ENCODE measurements at places on chromosomes 11 and 22. TPM values are rescaled to one million over a fixed set of nuclear protein-coding genes. Genes with fewer than 3 reads are reported as not detected.

The RAG2 gene
- not detected for total RNA-seq

The LARGE2 gene
- not detected for total RNA-seq

The ASRGL1 gene
- 2.1 TPM for total RNA-seq

The C22orf15 gene
- not detected for total RNA-seq

The DGCR6 gene
- total RNA-seq = 1.7 TPM

The FAM89B gene
- 22.2 TPM for total RNA-seq

The OR5P2 gene
- not detected for total RNA-seq

Data from melanocyte of skin (primary cell).